ENCODE measurements at places on chromosomes 1 and 21.

DNA sequence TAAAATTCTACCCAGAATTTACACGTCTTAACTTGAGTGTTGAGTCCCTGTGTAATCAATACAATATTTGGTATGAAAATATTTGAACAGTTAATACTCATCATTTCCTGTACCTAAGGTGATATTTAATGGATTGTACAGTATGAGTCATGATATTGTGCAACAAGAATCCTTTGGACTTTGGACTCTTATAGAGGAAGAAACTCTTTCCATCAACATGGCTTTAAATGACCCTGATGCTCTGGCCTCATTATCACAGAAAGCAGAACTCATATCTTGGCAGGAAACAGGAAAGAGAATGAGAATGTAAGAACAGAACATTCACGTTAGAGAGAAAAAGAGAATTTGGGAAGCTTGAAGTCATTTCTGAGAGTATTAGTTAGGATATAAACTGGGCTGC is 168.8 kb upstream of the B3GALT2 start:
- DNase-seq: no peak

DNA sequence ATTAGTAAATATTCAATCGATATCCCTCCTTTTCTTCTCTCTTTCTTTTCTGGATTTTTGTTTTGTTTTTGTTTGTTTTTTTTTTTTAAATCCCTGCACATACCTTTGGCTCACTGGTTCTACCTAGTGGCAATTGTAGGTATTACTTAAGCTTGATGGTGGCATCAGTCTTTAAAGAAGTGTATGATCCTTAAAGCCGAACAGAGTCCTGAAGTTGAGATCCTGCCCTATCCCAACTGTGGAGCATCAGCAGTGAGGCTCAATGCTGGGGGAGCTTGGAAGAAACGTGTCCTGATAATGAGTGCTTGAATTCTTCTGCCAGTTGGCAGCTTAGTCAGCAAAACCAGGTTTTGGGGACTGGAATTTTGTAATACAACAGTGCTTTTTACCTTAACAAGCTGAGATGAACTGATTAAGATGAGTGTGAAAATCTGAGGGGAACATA is 60.8 kb downstream of the FASLG start:
- no peak for DNase-seq

- DNase-seq: peak; percentile 67
Measured at GRCh38 chr1:150557813-150558212, 8.6 kb downstream of the ADAMTSL4 start.

DNA sequence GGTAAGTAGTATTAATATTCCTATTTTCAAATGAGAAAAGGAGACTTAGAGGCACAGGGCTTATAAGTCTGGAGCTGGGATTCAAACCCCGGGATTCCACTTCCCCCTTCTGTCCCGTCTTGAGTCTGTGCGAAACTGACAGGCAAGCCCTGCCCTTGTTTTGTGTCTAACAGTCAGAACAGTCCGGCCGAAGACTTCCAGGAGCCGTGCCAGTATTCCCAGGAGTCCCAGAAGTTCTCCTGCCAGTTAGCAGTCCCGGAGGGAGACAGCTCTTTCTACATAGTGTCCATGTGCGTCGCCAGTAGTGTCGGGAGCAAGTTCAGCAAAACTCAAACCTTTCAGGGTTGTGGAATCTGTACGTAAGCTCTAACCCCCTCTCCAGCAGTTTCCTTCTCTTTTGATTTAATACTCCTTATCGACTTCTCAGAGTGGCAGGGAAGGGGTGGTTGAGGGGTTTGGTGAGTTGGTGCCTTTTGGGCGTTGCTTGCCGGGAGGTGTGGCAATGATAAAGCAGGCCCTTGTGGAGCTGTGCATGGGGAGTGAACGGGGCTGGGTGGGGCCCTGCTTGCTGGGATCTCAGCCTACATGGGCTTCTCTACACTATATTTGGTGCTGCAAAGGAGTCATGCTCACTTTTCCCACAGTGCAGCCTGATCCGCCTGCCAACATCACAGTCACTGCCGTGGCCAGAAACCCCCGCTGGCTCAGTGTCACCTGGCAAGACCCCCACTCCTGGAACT is 29.4 kb downstream of the IL6R start:
- peak; percentile 93 for DNase-seq

GRCh38 chr1:157279802-157280140 is 141.6 kb upstream of the ETV3 start:
- no peak for DNase-seq

DNA sequence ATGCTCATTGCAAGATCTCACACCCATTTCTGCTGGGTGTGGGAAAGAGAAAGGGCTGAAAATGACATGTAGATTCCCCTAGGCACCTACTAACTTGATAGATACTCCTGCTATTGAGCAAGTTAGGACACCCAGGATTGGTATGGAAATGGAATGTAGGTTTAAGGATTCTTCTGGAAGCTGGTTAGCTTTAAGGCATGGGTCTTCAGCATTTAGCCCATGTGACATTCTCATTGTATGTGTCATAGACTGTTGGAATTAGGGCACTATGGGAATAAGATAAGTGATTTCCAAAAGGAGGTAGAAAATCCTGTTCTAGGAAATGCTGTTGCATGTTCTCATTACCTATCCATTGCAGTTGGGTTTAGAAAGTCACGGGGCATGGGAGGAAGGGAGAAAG is 76.2 kb downstream of the DISC1 start:
- DNase-seq: no peak

GRCh38 chr1:153869486-153869885 is 53.3 kb downstream of the GATAD2B start:
- DNase-seq: no peak

DNA sequence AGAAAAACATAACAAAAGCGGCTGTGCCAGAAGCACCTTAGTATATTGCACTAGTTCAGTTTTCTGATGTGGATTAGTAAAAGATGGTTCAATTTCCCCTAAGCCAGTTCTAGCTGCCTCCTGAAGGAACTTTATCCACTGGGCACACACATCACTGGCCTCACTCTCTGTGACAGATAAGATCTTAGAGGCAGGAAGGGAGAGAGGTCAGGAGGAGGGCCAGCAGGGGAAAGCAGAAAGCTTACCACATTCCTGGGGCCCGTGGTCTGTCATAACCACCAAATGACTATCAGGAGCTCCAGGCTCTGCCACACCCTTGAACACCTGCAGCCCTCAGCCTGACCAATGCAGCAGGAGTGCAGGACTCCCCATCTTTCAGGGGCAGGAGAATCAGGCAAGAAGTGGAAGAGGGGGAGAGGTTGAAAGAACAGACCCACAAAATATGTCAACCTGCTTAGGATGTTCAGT is 37.8 kb downstream of the LRRC71 start:
- no peak for DNase-seq

DNA sequence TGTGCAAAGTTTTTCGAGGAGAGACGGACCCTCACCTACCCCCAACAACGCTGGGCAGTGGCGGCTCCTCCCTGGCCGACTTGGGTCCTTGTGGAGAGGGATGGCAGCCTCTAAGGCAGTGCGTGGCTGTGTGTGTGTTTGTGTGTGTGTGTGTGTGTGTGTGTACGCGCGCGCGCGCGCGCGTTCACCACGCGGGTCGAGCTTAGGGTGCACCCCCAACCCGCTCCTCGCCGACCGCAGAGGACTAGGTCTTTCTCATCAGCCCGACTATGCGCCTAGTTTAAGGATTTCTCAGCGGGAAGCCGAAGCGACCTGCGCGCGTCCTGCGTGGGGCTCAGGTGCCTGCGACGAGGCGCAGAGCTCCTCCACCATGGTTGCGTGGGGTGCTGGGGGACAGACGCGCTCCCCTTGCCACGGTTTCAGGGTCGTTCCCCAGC is 940 bp downstream of the SOX13 start:
- no peak for DNase-seq

- DNase-seq: peak; percentile 54
Measured at GRCh38 chr1:228316589-228317387, 89.8 kb downstream of the TRIM11 start.

DNA sequence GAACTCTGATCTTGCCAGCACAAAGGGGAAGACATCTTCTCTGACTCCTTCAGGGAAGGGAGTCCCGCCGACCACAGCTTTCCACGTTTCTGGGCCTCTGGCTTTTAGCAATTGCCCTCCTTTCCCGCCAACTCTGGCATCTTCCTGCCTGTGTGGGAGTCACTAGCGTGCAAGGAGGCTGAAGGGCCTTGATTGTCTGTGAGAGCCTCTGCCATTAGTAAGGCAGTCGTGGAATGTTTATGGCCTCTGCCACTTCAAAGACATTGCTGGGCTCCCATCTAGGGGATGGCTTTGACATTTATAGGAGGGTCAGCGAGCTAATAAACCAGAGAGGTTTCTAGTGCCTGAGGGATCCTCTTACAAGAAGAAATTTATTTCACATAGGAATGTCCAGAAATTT is 14.3 kb upstream of the PROK1 start:
- DNase-seq: no peak

DNA sequence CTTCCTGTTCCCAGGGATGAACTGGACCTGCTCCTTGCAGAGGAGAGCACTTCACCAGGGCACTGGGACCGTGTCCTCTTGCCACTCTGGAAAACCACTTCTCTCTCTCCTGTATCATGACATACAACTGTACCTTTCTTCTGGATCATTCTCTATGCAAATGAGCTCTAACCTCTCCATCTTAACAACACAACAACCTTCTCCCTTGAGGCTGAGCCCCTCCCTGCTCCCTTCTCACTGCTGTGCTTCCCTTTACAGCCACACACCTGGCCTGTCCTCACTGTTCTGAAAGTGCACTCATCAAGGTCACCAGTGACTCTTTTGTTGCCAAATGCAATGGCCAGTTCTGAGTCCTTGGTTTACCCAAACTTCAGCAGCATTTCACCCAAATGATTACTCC is 54.5 kb upstream of the MRPS6 start:
- no peak for DNase-seq

GRCh38 chr1:15197591-15198447 is 44.3 kb downstream of the TMEM51 start:
- no peak for DNase-seq

DNA sequence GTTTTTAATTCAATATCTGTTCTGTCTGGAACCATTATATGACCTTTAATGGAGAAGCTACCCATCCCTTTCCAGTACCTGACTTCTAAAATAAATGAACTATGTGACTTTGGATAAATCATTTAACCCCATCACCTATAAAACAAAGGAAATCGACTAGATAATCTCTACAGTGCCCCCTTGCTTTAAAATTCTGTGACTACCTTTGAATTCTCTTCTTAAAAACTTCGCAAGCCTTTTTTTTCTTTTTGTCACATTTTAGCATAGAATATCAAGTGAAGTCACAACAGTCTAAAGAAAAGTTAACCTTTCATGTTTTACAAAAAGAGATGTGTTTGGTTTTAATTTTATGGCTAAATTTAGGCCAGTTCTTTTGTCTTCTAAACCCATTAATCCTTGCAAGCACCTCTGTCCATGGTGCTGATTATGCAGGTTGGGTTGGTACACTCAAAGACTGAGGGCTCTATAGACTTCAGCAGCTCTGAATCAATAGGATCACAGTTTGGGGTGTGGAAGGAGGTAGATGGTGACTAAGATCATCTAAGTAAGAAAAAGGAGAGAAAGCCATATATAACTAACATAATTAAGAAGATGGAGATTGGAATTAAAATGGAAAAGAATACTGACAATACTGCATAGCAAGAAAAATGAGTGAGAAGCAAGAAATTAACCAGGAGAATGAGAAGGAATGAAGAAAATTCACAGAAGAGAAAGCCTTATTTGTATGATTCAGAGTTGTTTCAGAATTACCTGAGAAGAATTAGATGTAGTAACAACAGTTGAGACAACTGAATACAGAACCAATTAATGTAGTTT is 59.2 kb downstream of the TBX15 start:
- no peak for DNase-seq

DNA sequence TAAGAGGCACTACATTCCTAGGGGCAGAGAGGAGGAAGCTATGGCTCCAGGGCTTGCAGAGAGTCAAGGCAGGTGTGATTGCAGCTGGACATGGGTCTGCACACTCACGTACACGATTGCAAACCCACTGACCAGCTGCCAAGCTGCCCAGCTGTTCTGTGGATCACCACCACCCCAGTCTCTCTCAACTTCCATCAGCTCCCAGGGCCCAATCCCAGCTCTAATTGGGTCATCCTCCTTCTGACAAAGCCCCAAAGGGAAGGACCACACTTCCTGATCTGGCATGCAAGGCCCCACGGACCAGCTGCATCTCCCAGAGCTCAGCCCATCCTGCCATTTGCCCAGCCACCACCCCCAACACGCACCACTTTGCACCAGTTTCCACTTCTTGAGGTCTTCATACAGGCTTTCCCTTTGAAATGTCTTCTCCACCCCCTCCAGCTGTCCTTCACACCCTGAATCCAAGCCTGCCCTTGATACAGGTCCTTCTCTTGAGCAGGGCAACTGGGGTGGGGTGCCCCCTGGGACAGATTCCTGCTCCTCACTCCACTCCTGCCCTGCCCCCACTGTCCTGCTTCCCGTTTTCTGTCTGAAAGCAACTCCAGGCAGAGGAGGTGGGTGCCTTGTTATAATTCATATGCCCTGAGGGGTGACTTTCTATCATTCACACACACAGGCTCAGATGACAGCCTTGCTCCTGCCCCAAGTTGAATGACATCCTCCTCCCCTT is 179.4 kb upstream of the EDN2 start:
- DNase-seq: no peak

- DNase-seq: no peak
Measured at GRCh38 chr21:34276711-34277425, 86.9 kb upstream of the KCNE2 start.

DNA sequence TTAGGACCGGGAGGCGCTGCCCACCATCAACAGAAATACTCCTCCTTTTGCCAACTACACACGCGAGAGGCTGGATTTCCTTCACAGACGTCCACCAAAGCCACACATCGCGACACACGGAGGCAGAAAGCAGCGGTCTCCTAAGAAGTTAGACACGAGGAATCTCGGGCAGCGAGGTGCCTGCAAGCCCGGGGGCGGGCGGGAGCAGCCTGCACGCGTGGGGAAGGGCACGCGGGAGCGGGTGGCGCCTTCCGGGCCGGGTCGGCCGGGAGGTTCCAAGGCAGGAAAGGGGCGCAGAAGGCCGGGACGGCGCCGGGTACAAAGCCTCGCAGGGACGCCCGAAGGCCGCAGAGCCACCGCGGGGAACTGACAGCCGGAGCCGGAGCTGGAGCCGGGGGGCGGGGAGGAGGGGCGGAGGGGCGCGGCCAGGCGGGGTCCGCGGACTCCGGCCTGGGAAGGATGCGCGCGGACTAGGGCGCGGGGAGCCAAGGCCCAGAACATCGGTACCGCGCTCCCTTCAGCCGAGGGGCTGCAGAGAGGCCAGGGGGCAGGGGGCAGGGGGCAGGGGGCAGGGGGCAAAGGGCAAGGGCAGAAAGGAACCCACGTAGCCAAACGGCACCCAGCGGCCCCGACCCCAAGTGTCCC is 722 bp downstream of the NPHP4 start:
- DNase-seq: no peak

GRCh38 chr1:242412921-242413320 is 111.6 kb downstream of the PLD5 start:
- DNase-seq: no peak
